ENCODE measurements at places on chromosomes 5 and 9. TPM values are rescaled to one million over a fixed set of nuclear protein-coding genes. Genes with fewer than 3 reads are reported as not detected.

DNA sequence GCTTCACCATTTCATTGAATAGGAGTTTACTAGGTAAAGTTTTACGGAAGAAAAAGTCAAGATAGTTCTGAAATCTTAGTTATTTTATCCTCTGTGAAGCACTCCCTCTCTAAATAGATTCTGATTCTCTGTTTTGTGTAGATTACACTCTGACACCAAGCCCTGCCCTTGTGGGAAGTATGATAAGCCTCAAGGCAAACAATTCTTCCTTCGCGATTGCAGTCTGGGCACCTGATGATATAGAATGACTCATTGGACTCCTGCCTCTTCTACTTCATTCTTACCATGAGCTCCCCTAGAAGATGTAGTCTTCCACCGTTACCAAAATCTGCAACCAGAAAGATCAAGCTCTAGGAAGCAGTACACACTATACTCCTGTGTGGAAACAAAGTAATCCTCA, 626.9 kb upstream of the PTGER4 start:
- H3K27me3 ChIP-seq: no peaks in the 10 kb centered on the region
- H3K36me3 ChIP-seq: no peaks in the 10 kb centered on the region
- H3K27ac ChIP-seq: no peak overlapping the region
- H3K4me3 ChIP-seq: no peak overlapping the region
- no peaks in the 10 kb centered on the region for H3K4me1 ChIP-seq

DNA sequence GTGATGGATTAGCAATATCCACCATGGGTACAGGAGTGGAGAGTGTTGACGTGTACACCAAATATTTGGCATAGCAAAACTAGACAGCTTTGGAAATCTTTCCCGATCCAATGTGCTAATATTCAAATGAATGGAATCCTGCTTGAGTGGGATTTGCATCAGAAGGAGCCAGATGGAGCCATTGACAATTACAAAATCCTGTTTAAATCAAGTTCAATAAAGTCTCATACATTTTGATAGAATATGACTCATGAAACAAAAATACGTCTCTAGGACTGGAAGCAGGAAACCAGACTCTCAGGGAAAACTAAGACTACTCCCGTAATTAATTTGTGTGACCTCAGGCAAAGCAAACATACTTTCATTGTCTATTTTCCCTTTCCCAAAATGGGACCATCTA, 13.0 kb downstream of the TNC start:
- no peaks in the 10 kb centered on the region for H3K36me3 ChIP-seq
- no peak overlapping the region for H3K27ac ChIP-seq
- no peaks in the 10 kb centered on the region for H3K27me3 ChIP-seq
- H3K4me3 ChIP-seq: no peak overlapping the region

- no peak overlapping the region for H3K4me3 ChIP-seq
- no peaks in the 10 kb centered on the region for H3K27me3 ChIP-seq
- H3K36me3 ChIP-seq: no peaks in the 10 kb centered on the region
- H3K27ac ChIP-seq: no peak overlapping the region
- DNase-seq: no peak
- peaks cover 17% of the 10 kb centered on the region for H3K4me1 ChIP-seq
These were observed 51.7 kb downstream of the FBXW11 start for GRCh38 chr5:171954721-171955120.

GRCh38 chr9:106868087-106868486, 5.1 kb downstream of the ZNF462 start:
- no peak for DNase-seq
- no peaks in the 10 kb centered on the region for H3K27me3 ChIP-seq
- H3K27ac ChIP-seq: no peak overlapping the region
- H3K4me1 ChIP-seq: peaks cover 14% of the 10 kb centered on the region
- H3K36me3 ChIP-seq: no peaks in the 10 kb centered on the region

GRCh38 chr5:57818397-57818796, 335.8 kb upstream of the ACTBL2 start:
- H3K36me3 ChIP-seq: no peaks in the 10 kb centered on the region
- no peaks in the 10 kb centered on the region for H3K4me1 ChIP-seq
- DNase-seq: no peak
- no peak overlapping the region for H3K4me3 ChIP-seq
- no peaks in the 10 kb centered on the region for H3K27me3 ChIP-seq

GRCh38 chr9:17653947-17654465, 75.1 kb downstream of the SH3GL2 start:
- H3K36me3 ChIP-seq: no peaks in the 10 kb centered on the region
- no peaks in the 10 kb centered on the region for H3K27me3 ChIP-seq
- no peaks in the 10 kb centered on the region for H3K4me1 ChIP-seq
- no peak overlapping the region for H3K27ac ChIP-seq
- H3K4me3 ChIP-seq: no peak overlapping the region

- no peaks in the 10 kb centered on the region for H3K36me3 ChIP-seq
- H3K4me3 ChIP-seq: no peak overlapping the region
These were observed 112.0 kb upstream of the SPOCK1 start for GRCh38 chr5:137611011-137611580.

PTGER4 gene
- polyA plus RNA-seq: 17.2 TPM

DMRTA1 gene
- polyA plus RNA-seq: 0.31 TPM

- H3K4me1 ChIP-seq: no peaks in the 10 kb centered on the region
- H3K4me3 ChIP-seq: no peak overlapping the region
- no peaks in the 10 kb centered on the region for H3K27me3 ChIP-seq
- H3K27ac ChIP-seq: no peak overlapping the region
- no peak for DNase-seq
These were observed 49.4 kb downstream of the TGFBR1 start for GRCh38 chr9:99154356-99154755.

DCTN3 gene
- polyA plus RNA-seq: 90.1 TPM

- no peak for DNase-seq
- H3K4me1 ChIP-seq: peaks cover 5% of the 10 kb centered on the region
- no peaks in the 10 kb centered on the region for H3K27me3 ChIP-seq
These were observed 77.0 kb downstream of the SEMA6A start for GRCh38 chr5:116497631-116498030.

DNA sequence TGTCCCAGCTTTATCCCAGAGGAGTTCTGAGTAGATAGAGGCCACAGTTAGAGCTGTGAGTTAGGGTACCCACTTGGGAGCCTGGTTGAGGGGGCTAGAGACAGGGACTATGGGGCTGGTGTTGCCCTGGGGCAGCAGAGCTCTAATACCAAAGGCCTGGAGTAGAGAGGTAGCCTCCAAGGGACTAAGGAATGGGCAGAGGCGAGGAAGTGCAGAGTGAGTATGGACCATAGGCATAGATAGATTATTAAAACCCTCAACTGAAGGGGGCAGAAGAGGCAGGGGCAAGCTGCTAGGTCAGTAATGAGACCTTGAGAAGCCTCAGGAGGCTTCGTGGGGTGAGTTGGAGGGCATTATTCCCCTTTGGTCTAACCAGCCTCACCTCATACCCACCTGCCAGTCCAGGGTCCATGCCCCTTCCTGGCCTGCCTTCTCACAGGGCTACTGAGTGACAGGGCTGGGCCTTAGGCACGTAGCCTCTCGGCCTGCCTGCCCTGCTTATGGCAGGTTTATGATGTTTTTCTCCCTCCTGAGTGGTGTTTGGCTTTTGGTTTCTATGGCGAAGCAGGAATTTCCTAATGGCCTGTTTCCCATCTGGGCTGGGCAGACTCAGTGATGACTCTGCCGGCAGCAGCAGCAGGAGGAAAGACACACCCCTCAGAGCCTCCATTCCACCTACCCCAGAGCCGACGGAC, 8.0 kb downstream of the PDLIM4 start:
- peak overlapping the region; percentile 88 for H3K27ac ChIP-seq
- H3K4me3 ChIP-seq: no peak overlapping the region
- H3K27me3 ChIP-seq: no peaks in the 10 kb centered on the region
- H3K36me3 ChIP-seq: no peaks in the 10 kb centered on the region
- DNase-seq: peak; percentile 94

- H3K27me3 ChIP-seq: no peaks in the 10 kb centered on the region
- no peak for DNase-seq
- H3K4me1 ChIP-seq: peaks cover 4% of the 10 kb centered on the region
- no peaks in the 10 kb centered on the region for H3K36me3 ChIP-seq
- H3K27ac ChIP-seq: no peak overlapping the region
These were observed 1.7 kb upstream of the PSAT1 start for GRCh38 chr9:78295177-78295575.

DNA sequence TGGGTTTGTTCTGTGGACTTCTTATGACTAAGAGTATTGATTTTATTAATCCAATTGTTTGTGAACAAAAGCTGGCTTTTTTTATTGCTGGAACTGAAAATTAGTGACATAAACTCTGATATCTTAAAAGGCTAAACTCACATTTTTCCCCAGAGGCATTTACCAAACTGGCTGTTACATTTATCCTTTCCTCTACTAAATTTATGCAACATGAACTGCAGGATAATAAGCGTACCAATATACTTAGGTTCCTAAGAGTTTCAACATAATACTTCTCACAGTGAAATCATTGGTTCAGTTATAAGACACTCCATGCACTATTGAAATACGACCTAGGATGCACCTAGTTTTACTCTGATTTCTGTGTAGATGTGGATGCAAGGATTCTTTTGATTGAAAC, 560.8 kb upstream of the WWC1 start:
- no peaks in the 10 kb centered on the region for H3K4me1 ChIP-seq
- H3K36me3 ChIP-seq: no peaks in the 10 kb centered on the region
- H3K27ac ChIP-seq: no peak overlapping the region
- DNase-seq: no peak
- H3K27me3 ChIP-seq: no peaks in the 10 kb centered on the region

PPIC gene
- polyA plus RNA-seq: 23.0 TPM

GRCh38 chr9:99042620-99043019, 62.3 kb upstream of the TGFBR1 start:
- no peaks in the 10 kb centered on the region for H3K4me1 ChIP-seq

DEPDC1B gene
- polyA plus RNA-seq: 25.4 TPM

KIF20A gene
- 0.27 TPM for polyA plus RNA-seq

DNA sequence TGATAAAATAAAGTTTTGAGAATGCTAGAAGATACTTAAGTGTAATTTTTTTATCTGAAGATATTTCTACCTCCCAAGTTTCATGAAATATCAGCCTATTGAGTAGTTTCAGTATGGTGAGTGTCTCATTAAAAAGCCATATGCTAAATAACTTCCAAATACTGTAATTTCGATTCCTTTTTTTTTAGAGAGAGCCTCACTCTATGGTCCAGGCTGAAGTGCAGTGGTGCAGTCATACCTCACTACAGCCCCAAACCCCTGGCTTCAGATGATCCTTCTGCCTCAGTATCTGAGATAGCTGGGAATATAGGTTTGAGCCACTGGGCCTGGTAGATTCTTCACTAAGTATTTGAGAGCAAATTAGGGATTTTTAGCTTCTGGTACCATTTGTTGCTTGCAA, 24.5 kb downstream of the CDC42SE2 start:
- H3K27ac ChIP-seq: no peak overlapping the region
- peaks cover 2% of the 10 kb centered on the region for H3K4me1 ChIP-seq
- DNase-seq: no peak
- no peaks in the 10 kb centered on the region for H3K27me3 ChIP-seq
- no peak overlapping the region for H3K4me3 ChIP-seq
- no peaks in the 10 kb centered on the region for H3K36me3 ChIP-seq

SLC36A3 gene
- polyA plus RNA-seq: not detected

- H3K27ac ChIP-seq: no peak overlapping the region
- no peak overlapping the region for H3K4me3 ChIP-seq
- no peak for DNase-seq
- H3K27me3 ChIP-seq: no peaks in the 10 kb centered on the region
- no peaks in the 10 kb centered on the region for H3K4me1 ChIP-seq
- H3K36me3 ChIP-seq: no peaks in the 10 kb centered on the region
These were observed 59.6 kb upstream of the TBC1D2 start for GRCh38 chr9:98315067-98315453.

DNA sequence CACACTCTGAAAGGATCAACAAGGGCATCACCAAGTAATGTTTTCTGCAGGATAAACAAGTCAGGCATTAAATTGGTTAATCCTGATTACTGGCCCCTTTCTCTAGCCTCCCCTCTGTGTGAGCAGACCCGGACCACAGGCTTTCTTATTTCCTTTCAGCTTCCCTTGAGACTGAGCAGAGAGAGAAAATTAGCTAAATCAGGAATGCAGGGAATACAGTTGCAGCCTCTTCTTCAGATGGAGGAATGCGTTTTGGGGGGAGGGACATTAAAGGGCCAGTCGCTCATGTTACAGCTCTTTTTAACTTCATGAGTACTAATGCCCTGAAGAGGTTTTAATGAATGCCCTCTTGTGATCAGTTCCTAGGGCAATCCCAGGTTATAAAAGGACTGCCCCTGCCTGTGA, 19.8 kb downstream of the PCDHAC2 start:
- H3K4me3 ChIP-seq: no peak overlapping the region
- no peaks in the 10 kb centered on the region for H3K27me3 ChIP-seq
- H3K27ac ChIP-seq: no peak overlapping the region
- no peaks in the 10 kb centered on the region for H3K4me1 ChIP-seq
